ENCODE measurements at places on chromosomes 7 and 10.

DNA sequence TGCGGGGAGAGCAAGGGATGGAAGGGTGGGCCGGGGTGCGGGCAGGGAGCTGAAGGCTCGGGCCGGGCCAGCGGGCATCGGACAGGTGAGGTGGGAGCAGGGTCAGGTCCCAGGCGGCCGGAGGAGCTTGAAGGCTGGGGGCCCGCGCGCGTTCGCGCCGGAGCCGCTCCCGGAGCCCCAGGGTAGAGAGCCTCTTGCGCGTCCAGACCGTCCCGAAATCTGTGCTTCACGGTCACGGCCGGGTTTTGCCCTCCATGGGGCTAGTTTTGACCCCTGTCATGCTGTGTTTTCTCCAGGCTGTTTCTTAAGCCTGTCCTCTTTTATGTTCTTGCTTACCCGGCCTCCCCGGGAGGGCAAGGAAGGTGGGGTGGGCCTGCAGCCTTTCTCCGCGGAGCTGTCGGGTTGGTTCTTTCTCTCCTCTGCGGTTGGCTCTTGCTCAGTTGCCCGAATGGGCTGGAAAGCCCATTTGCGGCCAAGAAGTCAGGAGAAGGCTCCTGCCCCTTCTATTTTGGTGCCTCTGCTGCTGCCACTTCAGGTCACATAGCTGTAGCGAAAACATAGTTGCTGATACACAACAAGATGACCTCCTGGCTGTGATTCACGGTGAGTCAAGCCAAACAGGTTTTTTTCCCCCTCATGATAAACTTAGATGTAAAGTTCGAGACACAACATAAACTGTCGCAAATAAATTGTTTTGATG is 650 bp downstream of the UBE2D1 start:
- no peak for DNase-seq

DNA sequence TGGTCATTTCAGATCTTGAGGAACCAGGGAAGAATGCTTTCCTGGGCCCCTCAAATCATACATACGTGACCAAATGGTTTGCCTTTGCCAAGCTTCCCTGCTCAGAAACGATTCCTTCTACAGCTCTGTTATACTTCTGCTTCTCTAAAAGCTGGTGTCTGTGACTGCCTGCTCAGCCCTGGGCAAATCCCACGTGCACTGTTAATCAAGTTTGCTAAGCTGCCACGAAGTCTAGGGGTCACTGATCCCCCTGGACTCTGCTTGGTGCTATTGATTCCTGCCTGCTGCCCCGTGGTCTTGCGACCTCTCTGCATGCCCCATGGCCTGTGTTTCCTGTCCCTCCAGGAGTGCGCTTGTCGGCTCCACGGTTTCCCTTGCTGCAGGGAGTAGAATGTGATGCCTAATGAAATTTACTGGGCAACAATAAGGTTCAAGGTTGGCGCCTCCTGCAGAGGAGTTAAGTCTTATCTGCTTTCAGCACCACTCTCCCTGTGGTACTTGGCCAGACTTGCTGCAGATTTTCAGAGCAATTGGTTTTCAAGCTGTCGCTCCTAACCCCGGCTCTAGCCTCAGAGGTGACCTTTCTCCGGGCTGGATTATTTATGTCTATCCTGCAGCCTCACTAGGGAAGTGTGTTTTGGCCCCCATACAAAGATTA is 201.6 kb upstream of the FZD8 start:
- no peak for DNase-seq

GRCh38 chr7:28725045-28725642 is 233.0 kb downstream of the TRIL start:
- no peak for DNase-seq

- DNase-seq, result no peak
Measured at GRCh38 chr10:61662794-61663259, at the start of gene CABCOCO1. Gene CABCOCO1 (plus strand): TSS chr10:61662929. CDS start chr10:61662973, 44 bp downstream.

DNA sequence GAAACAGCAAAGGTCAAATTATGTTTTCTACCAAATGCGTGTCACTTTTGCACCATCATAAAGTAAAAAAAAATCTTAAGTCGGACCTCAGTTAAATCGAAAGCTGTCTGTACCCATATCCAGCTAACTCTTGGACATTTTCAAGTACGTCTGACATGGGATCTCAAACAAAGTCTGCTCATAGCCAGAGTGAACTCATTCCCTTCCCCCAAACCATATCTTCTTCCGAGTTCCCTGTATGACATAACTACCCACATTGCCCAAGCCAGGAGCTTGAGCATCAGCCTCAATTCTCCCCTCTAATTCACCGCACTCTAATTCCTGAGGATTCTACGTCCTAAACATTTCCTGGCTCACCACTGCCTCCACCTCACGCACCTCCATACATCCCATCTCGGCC is 44.8 kb upstream of the TARP start:
- DNase-seq, result no peak

DNA sequence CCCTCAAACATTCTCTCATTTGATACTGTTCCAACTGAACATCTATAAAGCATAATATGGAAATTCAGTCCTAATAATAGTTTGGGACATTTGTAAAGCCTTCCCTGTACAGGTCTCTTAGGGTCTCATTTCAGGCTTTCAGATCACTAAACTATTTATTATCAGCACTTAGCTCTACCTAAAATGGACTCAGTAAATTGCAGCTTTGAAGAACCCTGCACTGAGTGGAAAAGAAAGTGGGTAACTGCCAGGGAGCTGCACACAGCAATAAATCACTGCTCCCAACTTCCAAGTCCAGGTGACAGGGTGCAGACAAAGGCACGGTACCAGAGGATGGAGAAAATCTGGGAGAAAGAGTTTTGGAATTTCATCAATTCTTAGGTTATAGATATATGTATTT is 164.9 kb upstream of the AOAH start:
- DNase-seq, result no peak

- DNase-seq, result no peak
Measured at GRCh38 chr7:122684504-122684903, 14.4 kb downstream of the RNF133 start.

DNA sequence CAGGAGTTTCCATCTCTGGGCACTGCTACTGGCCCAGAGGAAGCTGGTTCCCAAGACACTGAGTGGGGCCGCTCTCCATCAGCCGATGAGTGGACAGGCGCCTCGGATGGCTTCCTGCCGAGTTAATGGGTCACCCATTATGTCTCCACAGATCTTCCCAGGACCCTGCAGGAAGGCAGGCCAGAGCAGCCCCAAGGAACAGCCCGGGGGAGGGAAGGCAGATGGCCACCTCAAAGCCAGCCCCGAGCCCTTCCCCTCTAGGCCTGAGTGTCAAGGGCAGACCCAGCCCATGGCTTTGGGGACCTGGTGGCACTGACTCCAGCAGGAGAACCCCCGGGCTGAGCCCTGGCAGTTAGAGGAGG is 3.4 kb upstream of the LFNG start:
- DNase-seq, result no peak

DNA sequence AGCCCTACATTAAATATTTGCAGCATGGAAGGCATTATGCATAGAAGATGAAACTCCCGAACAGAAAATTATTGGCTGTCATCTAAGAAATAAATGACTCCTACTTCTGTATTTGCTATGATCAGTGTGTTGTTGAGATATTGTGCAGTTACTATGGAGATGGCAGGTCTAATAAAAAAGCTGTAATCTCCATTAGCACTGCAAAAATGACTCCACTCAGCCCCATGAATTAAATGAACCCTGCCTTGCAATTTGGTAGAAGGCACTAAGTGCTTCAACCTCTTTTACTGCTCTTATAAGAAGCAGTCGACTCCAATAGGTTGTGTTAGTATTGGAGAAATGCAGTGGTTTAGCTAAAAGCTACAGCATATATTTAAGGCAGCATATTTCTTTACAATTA is 290.0 kb upstream of the PHYHIPL start:
- no peak for DNase-seq

DNA sequence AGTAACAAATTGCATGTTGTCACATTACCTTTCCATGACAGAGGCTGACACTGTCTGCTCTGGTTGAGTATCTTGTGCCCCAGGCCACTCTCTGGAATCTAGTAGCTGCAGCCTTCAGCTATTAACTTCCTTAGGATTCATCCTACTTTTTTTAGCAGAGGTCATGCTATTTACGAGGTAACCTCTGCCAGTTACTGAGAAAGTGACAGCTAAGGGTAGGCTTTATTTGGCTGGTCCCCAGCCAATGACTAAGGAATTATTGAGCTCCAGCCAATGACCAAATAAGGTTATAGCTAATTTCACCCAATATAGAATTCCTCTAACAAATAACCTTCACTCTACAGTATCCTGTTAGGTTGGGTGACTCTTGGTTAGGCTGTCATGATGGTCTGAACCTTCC is 1361.7 kb downstream of the XPNPEP1 start:
- DNase-seq, result no peak

DNA sequence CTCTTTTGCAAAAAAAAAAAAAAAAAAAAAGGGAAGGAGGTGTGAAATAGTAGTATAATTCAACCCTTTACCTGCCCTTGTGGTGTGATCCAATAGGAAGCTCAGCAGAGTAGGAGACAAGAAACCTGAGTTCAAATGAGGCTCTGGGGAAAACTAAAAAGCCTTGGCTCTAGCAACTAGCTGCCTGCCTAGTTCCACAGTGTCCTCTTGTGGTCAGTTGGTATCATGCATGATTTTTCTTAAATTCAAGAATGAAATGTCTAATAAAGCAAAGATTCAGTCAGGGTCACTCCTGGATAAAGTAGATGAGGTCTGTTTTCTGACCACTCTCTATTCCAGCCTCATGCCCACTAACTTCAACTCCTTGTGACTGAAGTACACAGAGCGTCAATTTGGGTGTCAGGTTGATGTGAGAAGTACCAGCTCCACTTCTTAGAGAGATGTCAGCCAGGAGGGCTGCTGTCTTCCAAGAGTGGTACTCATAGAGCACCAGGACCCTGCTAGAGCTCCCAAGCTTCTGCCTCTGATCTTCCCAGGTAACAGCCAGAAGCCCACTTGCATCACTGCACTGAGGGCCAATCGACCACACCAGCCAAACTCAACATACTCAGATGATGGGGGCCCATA is 10.5 kb downstream of the LSM5 start:
- no peak for DNase-seq

DNA sequence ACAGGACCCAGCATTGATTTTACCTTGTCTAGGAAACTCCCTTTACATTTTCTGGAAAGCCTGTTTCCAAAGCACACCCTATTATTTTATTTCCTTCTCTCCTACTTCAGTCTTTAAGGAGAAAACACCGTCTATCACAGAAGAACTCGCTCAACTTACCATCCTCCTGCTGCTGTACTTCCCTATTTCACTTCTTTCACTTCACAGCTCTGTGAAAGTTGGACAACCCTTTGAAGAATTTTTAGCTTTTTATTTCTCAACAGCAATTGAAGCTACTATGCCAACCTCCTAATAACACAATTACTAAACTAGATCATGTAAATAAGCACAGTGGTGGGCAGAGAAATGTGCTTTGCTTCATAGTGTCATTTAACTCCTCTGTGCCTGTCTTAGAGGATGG is 166.5 kb downstream of the TFEC start:
- no peak for DNase-seq

DNA sequence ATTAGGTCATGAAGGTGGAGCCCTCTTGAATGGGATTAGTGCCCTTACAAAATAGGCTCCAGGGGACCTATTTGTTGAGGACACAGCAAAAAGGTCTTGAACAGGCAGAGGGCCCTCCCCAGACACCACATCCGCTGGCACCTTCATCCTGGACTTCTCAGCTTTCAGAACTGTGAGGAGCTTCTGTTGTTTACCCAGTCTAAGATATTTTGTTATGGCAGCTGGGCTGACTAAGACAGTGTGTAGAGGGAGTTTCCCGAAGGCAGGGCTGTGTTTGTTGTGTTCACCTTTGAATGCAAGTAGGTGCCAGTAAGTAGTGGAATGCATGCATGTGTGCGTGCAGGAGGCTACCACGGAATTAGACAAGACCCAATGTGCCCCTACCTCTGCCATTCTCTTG is 106.7 kb downstream of the PTPRE start:
- DNase-seq, result no peak

DNA sequence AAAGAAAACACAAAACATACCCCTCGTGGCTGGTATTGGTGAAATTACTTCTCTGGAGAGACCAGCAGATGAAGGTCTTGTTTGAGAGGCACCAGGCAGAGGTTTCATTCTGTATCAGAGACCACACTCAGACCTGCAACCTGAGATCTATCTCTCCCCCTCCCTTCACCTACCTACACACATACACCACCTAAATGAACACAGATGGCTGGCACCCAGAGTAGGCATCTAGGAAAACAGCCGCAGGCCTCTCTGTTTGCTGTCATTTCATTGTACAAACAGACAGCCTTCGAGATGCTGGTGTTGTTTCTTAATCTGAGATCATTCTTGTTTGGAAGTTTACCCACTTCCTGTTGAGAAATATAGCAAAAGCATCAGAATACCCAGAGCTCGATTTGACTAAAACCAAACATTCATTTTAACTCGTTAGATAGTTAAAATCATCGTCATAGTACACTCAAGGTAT is 173.9 kb upstream of the SLC25A13 start:
- DNase-seq, result peak; percentile 3

DNA sequence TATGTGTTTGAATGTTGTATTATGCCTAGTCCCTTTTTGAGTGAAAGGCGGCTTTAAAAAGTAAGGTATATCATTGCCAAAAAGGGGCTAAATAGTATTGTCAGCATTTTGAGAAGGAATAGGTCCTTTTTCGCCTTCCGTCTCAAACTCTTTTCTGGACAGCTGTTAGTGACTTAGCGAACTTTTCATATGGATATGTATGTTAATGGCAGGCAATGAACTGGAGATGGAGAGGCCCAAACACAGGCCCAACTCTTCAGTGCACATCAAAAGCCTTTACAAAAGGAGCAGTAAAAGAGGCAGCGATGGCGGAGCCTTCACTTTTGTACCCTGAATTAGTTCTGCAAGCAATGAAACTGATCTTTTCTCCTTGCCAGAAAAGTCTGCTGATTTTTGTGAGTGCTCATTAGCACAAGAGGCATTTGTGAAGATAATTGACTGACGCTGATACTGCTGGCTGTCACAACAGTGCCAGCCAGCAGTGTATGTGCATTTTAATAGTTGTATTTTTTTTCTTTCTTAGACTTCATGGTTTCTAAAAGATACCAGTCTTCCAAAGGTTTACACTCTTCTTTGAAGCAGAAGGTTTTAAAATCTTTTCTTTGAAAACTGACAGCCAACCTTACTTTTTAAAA is 243.7 kb upstream of the SP8 start:
- no peak for DNase-seq

DNA sequence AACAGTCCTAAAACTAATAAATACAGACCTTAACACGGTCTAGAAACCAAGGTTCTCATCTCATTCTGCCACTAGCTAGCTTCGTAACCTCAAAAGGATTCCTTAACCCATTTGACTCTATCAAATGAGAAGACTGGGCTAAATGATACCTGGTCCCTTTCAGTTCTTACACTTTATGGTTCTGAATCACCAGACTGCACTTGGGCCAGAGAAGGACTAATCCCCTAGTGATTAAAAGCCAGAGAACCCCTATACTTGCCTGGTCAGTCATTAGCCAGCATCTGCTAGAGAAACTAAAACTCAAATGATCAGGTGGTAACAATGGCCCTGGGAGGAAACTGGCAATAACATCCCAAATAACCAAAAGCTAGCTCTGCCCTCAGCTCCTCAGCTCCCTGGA is 16.8 kb downstream of the TMEM243 start:
- no peak for DNase-seq

DNA sequence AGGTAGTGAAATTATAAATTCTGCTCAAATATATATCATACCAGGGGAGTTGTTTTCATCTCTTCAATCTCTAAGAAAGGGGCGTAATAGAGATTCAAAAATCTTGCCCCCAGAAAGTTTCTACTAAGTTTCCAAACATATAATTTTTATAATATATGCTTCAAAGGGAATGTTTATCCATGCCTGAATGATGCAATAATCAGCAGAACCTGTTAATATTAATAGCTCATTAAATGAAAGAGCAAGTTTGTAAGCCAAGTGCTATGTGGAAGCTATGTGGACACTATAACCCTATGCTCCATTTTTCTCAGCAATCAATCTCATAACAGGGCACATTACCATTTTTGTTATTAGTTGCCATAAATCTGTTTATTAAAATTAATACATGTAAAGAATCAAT is 25.3 kb downstream of the VPS41 start:
- DNase-seq, result no peak

Data from GM12878 (cell line).